WTC11 (cell line): ENCODE measurements at places on chromosomes 3 and 15. TPM values are rescaled to one million over a fixed set of nuclear protein-coding genes. Genes with fewer than 3 reads are reported as not detected.

- no peak for DNase-seq
Measured at GRCh38 chr3:177106184-177106583, 91.1 kb downstream of the TBL1XR1 start.

DNA sequence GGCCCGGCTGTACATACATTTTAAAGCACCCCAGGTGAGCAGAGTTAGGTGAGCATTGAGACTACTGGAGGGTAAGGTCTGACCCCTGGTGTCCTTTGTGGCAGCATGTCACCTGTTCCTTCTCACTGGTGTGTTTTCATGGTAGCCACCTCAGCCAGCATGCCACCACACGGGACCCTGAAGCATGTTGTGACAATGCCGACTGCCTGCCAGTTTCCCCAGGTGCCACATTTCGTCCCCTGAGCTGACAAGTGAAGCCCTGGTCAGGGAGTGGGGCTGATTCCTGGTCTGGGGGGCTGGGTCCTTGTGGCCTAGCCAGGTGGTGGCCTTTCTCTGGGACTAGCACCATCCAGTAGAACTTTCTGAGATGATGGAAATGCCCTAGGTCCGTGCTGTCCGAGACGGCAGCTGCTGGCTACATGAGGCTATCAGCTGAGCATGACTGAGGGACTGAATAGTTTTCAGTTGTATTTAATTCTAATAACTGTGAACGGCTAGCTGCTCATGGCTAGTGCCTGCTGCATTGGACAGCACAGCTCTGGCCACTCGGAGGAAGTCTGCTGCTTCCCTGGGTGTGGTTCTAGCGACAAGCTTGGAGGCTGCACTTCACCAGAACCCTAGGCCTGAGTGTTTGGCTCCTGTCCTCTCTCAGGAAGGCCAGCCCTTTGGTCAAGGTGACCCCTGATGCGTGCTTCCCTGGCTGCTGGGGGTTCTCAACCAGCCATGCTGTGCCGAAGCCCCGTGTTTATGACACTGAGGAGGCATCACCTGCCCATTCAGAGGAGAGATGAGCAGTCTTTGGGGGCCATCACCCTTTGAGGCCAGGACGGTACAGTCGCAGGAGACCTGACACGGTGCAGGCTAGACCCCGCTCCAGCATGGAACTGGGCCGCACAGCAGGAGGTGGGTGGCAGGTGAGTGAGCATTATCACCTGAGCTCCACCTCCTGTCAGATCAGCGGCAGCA is 3.9 kb downstream of the C3orf22 start:
- no peak for DNase-seq

DNA sequence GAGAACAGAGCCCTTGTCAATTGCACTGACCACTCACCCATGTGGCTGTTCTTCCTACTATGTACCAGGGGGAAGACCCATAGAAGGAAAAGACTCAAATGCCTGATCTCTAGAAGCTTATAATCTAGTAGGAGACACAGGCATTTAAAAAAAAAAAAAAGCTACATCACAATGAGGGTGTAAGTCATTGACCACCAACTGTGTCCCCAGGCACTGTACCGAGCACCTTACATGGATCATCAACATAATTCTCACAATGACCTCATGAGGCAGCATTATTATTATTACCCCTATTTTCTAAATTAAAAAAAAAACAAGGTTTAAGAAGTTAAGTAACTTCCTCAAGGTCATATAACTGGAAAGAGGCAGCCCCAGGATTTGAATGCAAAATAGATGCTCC is 247.4 kb downstream of the SHOX2 start:
- DNase-seq: no peak

- no peak for DNase-seq
Measured at GRCh38 chr15:92807971-92808571, 92.1 kb upstream of the CHD2 start.

The THAP10 gene
- total RNA-seq: 2.6 to 3.6 TPM (median 3.4 TPM) in 3 replicates

The FBLN2 gene
- 20.7 to 35.2 TPM (median 31.3 TPM) in 3 replicates for total RNA-seq

The NOP10 gene
- total RNA-seq: 220 to 234 TPM (median 227 TPM) in 3 replicates

The TUSC7 gene
- not detected in 3 replicates for total RNA-seq
